ENCODE measurements at places on chromosomes 6 and 20.

- no peak for DNase-seq
Measured at GRCh38 chr6:52815167-52816092, 11.8 kb upstream of the GSTA1 start.

GRCh38 chr20:11260611-11261010 lies 586.8 kb upstream of the JAG1 start:
- DNase-seq: no peak

DNA sequence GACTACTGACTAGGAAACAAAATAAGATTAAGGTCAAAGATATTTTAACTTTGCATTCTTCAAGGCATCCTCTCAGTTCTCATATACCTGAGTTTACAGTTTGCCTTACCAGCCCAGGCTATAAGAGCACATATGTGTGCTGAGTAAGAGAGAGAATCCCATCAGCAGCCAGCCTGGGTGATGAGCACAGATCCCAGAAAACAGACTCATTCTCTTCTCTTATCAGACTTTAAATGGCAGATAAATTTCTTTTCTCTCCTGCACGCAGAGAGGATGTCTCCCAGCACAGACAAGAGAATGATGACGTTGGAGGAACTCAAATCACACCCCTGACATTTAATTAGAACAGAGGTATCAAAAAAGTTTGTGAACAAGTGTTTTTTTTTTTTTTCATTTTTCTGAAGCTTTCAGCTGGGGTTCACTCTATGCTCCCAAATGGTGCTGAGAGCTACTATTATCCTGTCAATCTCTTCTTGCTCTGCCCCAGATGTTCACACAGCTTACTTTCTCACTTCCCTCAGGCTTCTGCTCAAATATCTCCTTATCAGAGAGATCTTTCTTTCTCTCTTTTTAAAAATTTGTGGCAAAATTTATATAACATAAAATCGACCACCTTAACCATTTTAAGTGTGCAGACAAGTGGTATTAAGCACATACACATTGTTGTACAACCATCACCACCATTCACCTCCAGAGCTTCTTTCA lies 22.4 kb upstream of the HACE1 start:
- no peak for DNase-seq

GRCh38 chr6:29524444-29525310 lies 34.9 kb downstream of the UBD start:
- DNase-seq: no peak

GRCh38 chr6:162532283-162533008 lies 195.1 kb downstream of the PRKN start:
- DNase-seq: no peak
